Dermis blood vessel endothelial cell (primary cell): ENCODE measurements at places on chromosomes 11 and 22. TPM values are rescaled to one million over a fixed set of nuclear protein-coding genes. Genes with fewer than 3 reads are reported as not detected.

DNA sequence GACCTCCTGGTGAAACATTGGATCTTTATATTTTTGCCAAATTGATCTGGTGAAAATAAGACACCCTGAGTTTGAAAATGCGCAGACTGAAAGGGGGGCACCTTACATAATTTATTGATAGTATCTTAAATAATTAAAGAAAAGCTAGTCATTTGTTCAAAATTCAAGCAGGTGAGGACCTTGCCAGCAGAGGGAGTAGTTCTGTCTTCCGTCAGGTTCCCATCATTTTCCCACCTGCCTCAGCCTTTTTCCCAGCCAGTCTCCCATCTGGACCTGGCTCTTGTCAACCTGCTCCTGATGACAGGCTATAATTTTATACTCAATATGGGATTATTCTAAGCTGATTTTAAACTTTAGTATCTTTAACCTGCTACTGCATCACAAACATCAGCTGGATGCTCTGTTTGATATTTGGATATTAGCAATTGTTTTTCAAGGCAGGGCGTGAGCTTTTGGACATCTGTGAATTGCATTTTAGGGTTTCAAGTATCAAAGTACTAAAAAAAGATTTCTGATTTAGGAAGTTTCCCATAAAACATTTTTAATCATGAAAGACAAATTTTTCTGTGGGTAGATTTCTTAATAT, 132.0 kb downstream of the ELP4 start:
- DNase-seq: peak; percentile 69

Gene SAA4
- not detected in 2 replicates for total RNA-seq

DNA sequence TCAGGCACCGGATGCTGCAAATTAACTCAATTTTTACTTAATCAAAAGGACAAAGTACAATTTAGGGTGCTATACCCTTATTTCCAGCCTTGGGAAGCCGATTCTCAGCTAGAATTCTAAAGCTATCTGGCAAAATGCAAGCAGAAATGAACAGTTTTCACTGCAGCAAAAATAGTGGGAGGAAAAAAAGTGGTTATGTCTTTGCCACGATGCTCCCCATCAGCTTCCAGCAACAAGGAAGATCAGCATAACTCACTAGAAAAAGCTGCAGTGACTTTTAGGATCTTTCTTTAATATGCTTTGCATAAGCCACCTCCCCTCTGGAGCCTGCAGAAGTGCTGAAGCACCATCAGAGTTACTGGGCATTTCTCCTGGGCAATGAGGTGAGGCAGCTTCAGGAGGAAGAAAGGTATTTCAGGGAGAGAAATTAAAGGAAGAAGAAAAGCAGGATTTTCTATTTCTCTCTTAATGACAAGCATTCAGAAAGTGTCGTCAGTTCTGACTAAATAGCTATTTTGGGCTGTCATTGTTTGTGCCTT, 702.9 kb downstream of the DLG2 start:
- DNase-seq: no peak

GRCh38 chr11:95829580-95830259, 39.4 kb downstream of the CEP57 start:
- DNase-seq: no peak

DNA sequence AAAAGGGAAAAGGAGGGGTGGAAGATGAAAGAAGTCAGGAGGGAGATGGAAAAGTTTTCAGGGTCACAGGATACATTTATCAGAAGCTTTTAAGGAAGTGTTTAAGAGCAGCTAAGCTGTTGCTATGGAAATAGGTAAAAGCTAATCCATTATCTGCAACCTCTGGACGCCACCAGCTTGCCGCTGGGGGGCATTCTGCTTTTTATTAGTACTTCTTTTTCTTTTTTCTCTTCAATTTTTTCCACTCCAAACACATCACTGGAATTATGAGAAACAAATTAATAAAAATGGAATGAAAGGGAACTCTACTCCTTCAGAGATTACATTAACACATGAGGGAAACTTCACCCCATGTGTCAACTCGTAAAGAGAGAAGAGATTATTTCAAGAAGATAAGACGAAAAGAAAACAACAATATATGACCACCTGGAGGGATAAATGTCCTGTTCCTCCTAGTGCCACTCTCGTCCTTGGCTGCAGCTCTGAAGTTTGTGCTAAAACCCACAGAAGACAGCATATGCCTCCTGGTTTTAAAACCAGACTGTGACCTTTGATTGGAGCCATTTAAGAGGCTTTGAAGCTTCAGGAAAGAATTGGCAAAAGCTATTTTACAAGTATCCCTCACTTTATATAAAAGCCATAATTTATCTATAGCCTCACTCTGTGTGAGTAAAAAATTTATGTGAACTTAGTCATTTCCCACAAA, 972.8 kb downstream of the OPCML start:
- no peak for DNase-seq

DNA sequence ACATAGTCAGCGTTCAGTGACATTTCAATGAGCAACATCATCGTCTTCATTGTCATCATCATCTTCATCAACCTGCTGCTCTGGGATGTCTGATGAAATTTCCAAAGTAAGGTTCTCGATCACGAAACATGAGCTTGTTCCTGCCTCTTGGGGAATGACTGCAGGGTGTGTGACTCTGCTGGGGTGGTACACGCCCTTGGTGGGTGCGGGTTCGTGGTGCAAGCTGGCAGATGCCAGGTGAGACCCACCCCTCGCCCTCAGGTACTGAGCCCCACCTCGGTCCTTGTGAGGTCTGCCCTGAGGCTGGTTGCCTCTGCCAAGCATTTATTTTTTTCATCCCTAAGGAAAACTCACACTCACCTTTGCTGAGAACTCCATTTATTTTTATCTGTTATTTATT, 1389.2 kb downstream of the TBC1D22A start:
- DNase-seq: no peak

GRCh38 chr22:24521791-24522245, 26.7 kb downstream of the UPB1 start:
- peak; percentile 85 for DNase-seq

DNA sequence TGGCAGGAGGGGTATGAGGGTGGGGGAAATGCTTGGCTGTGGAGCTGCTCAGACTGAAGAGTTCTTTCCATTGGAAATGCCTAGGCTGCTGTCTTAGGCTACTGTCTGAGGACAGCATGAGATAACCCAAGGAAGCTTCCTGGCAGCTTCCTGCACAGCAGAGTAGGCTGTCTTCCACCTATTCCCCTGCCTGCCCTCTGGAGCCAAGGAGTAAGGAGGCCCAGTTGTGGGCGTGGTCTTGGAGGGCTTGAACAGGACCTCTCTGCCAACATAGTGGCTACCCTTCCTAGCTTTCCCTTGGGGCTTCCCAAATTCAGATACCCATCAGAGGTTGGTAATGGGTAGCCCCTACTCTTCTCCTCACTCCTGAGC, 25.9 kb downstream of the PHLDB1 start:
- no peak for DNase-seq

GRCh38 chr11:122109932-122110331, 6.1 kb downstream of the BLID start:
- DNase-seq: no peak

- peak; percentile 75 for DNase-seq
Observed at GRCh38 chr22:41917903-41918791, 3.3 kb upstream of the SHISA8 start.

DNA sequence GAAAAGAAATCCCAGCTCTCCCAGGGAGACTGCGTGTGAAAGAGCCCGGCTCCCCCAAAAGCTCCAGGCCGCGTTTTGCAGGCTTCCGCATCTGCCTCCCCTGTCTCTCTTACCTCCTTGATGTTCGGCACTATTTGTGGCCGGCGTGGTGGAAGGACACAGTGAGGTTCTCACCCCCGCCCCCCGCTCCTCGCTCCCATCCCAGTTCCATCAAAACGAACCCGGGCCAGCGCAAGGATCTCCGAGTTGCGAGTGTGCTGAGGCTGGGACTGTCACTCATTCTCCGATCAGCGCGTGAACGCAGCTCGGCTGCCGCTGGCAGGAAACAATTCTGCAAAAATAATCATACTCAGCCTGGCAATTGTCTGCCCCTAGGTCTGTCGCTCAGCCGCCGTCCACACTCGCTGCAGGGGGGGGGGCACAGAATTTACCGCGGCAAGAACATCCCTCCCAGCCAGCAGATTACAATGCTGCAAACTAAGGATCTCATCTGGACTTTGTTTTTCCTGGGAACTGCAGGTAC, at the start of gene NCAM1:
Gene NCAM1 (plus strand): TSS at position 275 of the 523 bp plus-strand sequence.
- DNase-seq: peak; percentile 52

Gene TAF6L
- total RNA-seq: 35.7 and 40.2 TPM in 2 replicates

DNA sequence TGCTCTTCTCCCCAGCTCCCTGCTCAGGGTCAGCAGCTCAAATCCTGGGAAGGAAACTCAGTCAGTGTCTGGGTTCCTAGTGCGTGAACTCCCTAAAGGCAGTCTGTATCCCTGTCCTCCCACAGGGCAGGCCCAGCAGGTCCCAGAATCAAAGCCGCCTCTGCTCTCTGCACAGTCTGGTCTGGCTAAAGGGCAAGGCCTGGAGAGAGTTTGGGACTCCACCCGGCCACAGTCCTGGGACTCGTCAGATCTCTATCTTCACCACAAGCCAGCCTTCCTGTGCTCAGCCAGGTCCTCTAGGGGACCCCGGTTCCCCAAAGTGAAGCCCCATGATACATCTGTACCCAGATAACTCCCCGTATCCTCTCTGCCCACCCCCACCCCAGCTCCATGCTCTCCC, 56.2 kb upstream of the CSNK2A3 start:
- no peak for DNase-seq

DNA sequence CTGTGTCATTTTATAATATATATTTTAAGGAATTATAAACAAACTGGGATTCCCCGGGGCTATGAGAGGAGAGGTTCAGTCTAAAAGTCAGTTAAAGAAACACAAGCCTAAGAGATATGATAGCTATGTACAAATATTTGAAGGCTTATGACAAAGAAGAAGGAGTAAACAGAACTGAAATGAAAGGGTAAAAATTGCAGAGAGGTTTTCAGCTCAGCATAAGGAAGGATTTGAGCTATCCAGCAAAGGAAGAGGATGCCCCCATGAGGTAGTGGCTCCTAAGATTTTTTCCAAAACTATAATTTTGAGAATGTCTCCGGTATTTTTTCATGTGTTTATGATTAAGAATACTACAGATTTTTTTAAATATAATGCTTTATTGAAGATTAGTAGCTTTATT, 57.9 kb upstream of the ANGPTL5 start:
- DNase-seq: no peak

- DNase-seq: no peak
Observed at GRCh38 chr22:28249402-28249801, 330.3 kb upstream of the PITPNB start.

- DNase-seq: no peak
Observed at GRCh38 chr11:57301711-57302423, 22.9 kb downstream of the TNKS1BP1 start.

GRCh38 chr11:36261094-36261493, 28.1 kb downstream of the COMMD9 start:
- DNase-seq: no peak

GRCh38 chr22:16774911-16775500, 50.2 kb downstream of the XKR3 start:
- DNase-seq: no peak

- peak; percentile 41 for DNase-seq
Observed at GRCh38 chr11:128448200-128448886, 139.0 kb downstream of the ETS1 start.

Gene SMIM38
- 0.09 and 0.17 TPM in 2 replicates for total RNA-seq

GRCh38 chr11:102733232-102733875, 8.6 kb upstream of the MMP8 start:
- DNase-seq: peak; percentile 92

DNA sequence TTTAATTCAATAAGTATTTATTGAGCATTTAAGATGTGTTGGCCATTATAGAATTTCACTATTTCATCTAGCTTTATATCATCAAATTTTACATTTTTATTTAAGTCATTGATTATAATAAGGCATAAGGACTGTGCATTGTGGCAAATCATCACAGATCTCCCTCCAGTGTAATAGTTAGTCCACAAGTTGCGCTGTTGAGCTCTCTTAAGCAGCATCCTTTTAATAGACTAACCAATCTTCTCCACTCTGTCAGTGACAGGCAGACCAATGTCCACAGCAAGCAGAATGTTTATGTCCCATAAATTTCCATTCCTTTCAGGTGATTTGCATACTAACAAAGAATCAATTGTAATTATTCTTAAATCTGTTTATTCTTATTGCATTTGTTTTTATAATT, 595.3 kb upstream of the CCDC90B start:
- no peak for DNase-seq

DNA sequence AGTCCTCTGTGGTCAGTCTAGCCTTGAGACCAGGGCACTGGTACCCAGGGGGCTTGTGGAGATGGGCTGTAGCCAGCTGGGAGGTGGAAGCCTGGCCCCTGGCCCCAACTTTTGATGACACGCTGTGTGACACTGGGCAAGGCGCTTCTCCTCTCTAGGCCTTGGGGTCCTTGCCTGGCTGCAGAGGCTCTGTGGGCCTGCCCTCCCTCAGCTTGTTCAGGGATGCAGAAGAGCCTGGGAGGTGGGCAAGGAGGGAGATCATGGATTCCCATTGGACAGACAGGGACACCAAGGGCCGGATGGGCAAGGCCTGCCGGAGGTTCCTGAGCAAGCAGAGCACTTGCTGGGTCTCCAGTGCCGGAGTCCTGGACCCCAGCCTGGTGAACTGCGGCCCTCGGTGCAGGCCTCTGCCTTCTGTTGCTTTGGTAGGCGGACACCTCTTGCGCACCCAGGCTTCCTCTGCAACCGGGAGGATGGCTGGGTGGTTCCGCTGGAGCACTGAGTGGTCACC, 1.3 kb upstream of the PPP2R5B start:
- no peak for DNase-seq
